ENCODE measurements at places on chromosomes 3 and 15. TPM values are rescaled to one million over a fixed set of nuclear protein-coding genes. Genes with fewer than 3 reads are reported as not detected.
A peak's percentile ranks its signal among the peaks of the same experiment; 100 is the strongest.

The UTS2B gene
- 0.58 TPM for total RNA-seq

The TIMP4 gene
- 0.48 TPM for total RNA-seq

The COL7A1 gene
- total RNA-seq = 32.3 TPM

DNA sequence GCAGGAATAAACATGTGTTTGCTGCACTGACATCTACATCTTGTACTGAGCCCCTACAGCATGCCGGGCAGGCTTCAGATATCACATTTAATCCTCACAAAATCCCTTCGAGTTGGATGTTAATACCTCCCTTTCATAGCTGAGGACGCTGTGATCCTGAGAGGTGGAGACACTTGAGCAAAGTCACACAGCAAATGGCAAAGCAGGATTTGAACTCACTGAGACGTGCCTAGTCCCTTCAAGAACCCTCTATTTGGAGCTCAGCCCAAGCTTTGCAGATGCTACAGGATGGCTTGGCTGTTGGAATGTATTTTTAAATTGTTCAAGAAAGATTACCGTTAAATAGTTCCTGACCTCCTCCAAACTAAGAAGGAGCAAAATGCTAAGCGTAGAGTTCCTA is 64.6 kb upstream of the SLC6A6 start:
- H3K4me3 ChIP-seq = no peak overlapping the region
- no peaks in the 10 kb centered on the region for H3K27me3 ChIP-seq
- DNase-seq = no peak
- no peak overlapping the region for H3K27ac ChIP-seq
- no peaks in the 10 kb centered on the region for H3K36me3 ChIP-seq

DNA sequence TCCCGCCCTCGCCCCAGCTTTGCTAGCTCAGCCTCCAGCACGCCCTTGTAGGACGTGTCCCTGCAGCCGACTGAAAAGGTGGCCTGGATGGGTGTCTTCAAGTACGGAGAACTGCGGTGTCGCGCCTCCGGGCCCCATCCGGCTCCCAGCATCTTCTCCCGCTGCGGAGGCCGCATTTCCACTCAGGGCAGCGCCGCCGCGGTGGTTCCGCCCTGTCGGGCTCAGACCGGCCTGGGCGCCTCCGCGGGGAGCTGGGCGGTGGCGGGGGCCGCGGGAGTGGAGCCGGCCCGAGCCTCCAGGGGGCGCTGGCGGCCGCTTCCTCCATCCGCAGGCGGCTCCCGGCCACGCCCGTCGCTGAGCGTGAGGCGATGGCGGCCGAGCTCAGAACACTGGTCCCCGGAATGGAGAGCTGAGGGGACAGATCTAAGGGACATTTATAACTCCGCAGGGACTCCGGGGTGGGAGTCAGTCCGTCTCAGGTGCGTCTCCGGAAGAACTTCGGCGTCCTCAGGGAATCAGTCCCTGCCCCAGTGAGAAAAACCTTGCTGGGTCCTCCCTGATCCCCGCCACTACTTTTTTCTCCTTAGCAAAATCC is 13.6 kb upstream of the SMCO1 start:
- peak; percentile 87 for DNase-seq
- no peak overlapping the region for H3K27ac ChIP-seq
- H3K27me3 ChIP-seq = peaks cover 31% of the 10 kb centered on the region

- H3K27me3 ChIP-seq = peaks cover 16% of the 10 kb centered on the region
- no peaks in the 10 kb centered on the region for H3K36me3 ChIP-seq
- DNase-seq = no peak
- H3K27ac ChIP-seq = peak overlapping the region; percentile 26
- H3K4me1 ChIP-seq = peaks cover 5% of the 10 kb centered on the region
These were observed 20.4 kb downstream of the ISG20 start for GRCh38 chr15:88658972-88659931.

GRCh38 chr3:31567036-31567435 is 34.3 kb downstream of the STT3B start:
- no peak overlapping the region for H3K27ac ChIP-seq
- no peaks in the 10 kb centered on the region for H3K27me3 ChIP-seq
- H3K4me1 ChIP-seq = peaks cover 31% of the 10 kb centered on the region
- DNase-seq = no peak

- H3K27ac ChIP-seq = no peak overlapping the region
- peaks cover 23% of the 10 kb centered on the region for H3K4me1 ChIP-seq
- no peaks in the 10 kb centered on the region for H3K27me3 ChIP-seq
- H3K36me3 ChIP-seq = no peaks in the 10 kb centered on the region
- no peak overlapping the region for H3K4me3 ChIP-seq
These were observed 62.2 kb downstream of the MB21D2 start for GRCh38 chr3:192855434-192855833.

DNA sequence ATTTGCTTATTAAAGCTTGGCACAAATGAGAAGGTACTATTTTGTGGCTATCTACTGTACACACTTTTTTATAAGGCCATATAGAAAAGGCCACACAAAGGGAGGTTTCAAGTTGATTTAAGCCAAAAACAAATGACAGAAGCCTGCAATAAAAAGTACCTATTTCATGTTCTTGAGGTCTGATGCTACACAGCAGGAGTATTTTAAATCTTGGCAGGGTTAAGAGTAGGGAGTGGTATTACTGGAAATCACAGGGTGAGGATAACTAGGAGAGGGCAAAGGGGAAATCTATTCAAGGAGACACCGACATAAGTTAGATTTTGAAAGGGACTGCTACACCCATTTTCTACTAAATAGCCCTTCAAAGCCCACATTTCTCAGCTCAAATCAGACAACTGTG is 146.2 kb downstream of the GREM1 start:
- H3K27ac ChIP-seq = no peak overlapping the region

GRCh38 chr3:126481808-126482502 is 6.3 kb upstream of the ZXDC start:
- H3K36me3 ChIP-seq = no peaks in the 10 kb centered on the region
- H3K27ac ChIP-seq = no peak overlapping the region
- DNase-seq = no peak
- no peak overlapping the region for H3K4me3 ChIP-seq

GRCh38 chr3:65714134-65714533 is 324.6 kb downstream of the MAGI1 start:
- no peak for DNase-seq
- H3K4me3 ChIP-seq = no peak overlapping the region

DNA sequence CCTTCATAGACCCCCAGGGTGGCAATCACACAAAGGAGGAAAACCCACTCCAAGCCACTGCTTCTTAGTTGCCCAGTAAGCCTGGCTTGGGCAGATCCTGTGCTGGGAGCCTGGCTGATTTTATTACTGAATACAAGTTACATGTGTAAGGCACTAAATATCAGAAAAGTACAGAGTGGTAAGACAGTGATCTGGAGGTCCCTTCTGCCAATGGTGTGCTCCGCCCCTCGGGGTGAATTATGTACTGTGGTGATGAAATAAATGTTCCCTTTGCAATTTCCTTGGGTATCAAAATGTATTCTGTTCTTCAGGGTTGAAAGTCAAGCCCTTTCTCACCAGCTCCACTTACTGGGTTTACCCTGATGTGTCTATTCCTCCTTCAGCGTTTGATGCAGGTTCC is 38.8 kb downstream of the EID1 start:
- no peak for DNase-seq
- no peaks in the 10 kb centered on the region for H3K36me3 ChIP-seq
- no peaks in the 10 kb centered on the region for H3K27me3 ChIP-seq
- H3K4me3 ChIP-seq = no peak overlapping the region
- peaks cover 8% of the 10 kb centered on the region for H3K4me1 ChIP-seq

DNA sequence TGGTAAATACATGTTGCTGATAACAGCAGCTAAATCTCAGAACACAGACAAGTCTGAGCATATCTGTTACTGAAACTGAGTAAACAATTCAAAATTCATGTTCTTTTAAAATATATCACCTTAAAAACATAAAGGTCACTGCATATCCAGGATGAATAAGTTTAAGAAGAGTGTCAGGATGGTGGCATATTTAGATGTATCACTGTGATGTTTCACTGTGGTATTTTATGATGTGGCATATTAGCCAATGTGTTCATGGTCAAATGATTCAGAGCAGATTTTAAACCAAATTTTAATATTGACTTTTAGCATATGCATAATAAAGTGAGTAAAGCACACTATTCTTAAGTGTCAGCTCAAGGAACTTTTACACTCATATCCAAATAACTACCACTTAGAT is 346.4 kb upstream of the DPPA4 start:
- no peaks in the 10 kb centered on the region for H3K36me3 ChIP-seq
- DNase-seq = no peak
- no peaks in the 10 kb centered on the region for H3K27me3 ChIP-seq
- no peaks in the 10 kb centered on the region for H3K4me1 ChIP-seq
- H3K27ac ChIP-seq = no peak overlapping the region

- H3K36me3 ChIP-seq = no peaks in the 10 kb centered on the region
- H3K4me1 ChIP-seq = no peaks in the 10 kb centered on the region
- no peak overlapping the region for H3K4me3 ChIP-seq
These were observed 32.6 kb downstream of the HHLA2 start for GRCh38 chr3:108328821-108329486.

- DNase-seq = no peak
- H3K27me3 ChIP-seq = no peaks in the 10 kb centered on the region
- peak overlapping the region; percentile 37 for H3K27ac ChIP-seq
- H3K4me1 ChIP-seq = peaks cover 9% of the 10 kb centered on the region
- peak overlapping the region; percentile 2 for H3K4me3 ChIP-seq
- H3K36me3 ChIP-seq = no peaks in the 10 kb centered on the region
These were observed 71.3 kb upstream of the VEPH1 start for GRCh38 chr3:157574531-157574930.

DNA sequence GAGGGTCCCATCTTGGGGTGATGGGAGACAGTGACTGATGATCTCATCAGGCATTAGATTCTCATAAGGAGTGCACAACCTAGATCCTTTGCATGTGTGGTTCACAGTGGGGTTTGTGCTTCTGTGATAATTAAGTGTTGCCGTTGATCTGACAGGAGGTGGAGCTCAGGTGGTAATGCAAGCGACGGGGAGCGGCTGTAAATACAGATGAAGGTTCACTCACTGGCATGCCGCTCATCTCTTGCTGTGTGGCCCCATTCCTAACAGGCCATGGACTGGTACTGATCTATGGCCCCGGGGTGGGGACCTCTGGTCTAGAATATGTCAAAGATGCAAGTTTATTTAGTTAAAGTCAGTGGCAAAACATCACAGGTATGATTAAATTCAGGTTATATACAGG is 8.7 kb downstream of the MEF2A start:
- peaks cover 30% of the 10 kb centered on the region for H3K4me1 ChIP-seq
- no peak overlapping the region for H3K4me3 ChIP-seq
- DNase-seq = no peak
- H3K36me3 ChIP-seq = peaks cover 12% of the 10 kb centered on the region

DNA sequence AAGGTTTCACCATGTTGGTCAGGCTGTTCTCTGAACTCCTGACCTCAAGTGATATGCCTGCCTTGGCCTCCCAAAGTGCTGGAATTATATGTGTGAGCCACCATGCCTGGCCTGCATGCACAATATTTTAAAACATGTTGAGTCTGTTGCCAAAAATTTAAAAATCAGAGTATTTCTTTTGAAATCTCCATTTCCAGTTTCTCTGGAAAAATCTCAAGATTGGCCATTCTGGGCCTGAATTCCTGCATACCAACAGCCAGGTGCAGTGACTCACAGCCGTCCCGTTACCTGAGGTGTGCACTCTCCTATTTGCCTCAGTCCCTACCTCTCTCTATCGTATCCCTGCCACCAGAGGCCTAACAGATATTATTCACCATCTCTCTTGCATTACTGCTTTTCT is 15.0 kb upstream of the COPG1 start:
- H3K4me1 ChIP-seq = no peaks in the 10 kb centered on the region
- peaks cover 3% of the 10 kb centered on the region for H3K27me3 ChIP-seq
- no peak for DNase-seq
- no peak overlapping the region for H3K27ac ChIP-seq
- H3K4me3 ChIP-seq = no peak overlapping the region
